ENCODE measurements at places on chromosomes 3 and 15.

DNA sequence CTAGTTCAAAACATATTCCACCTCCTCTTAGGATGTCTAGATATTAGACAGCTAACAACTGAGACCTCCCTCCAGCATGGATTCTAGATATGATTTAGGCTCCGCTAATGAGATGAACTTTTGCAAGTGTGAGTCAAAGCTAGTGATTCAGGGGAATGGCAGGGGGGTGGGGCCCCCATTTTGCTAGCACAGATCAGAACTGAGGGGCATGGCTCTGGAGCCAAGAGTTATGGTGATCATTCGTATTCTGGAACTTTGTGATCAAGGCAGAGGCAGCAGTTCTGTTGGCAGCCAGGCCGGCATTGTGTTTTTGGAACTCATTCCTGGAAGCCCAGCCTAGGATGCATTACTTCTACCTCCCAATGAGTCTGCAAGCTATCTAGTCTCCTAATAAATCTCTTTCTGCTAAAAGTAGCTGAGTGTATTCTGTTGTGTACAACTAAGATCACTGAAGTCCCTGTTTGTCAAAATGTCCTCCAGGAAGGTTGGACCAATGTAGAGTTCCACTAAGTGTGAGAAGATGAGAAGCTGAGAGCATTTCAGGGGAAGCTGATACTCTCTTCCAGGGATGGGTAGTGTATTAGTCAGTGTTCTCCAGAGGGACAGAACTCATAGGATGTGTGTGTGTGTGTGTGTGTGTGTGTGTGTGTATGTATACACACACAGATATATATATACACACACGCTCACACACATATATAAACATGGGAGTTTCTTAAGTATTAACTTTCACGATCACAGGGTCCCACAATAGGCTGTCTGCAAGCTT is 312.7 kb downstream of the TLE3 start:
- peak; percentile 20 for DNase-seq

- no peak for DNase-seq
Observed at GRCh38 chr3:82033186-82033585, 271.7 kb upstream of the GBE1 start.

GRCh38 chr3:138921316-138922292 is 25.3 kb downstream of the FOXL2 start:
- peak; percentile 88 for DNase-seq

- DNase-seq = no peak
Observed at GRCh38 chr3:17023006-17023664, 138.4 kb downstream of the PLCL2 start.

- DNase-seq = no peak
Observed at GRCh38 chr15:27752691-27753090, 346.4 kb downstream of the OCA2 start.

DNA sequence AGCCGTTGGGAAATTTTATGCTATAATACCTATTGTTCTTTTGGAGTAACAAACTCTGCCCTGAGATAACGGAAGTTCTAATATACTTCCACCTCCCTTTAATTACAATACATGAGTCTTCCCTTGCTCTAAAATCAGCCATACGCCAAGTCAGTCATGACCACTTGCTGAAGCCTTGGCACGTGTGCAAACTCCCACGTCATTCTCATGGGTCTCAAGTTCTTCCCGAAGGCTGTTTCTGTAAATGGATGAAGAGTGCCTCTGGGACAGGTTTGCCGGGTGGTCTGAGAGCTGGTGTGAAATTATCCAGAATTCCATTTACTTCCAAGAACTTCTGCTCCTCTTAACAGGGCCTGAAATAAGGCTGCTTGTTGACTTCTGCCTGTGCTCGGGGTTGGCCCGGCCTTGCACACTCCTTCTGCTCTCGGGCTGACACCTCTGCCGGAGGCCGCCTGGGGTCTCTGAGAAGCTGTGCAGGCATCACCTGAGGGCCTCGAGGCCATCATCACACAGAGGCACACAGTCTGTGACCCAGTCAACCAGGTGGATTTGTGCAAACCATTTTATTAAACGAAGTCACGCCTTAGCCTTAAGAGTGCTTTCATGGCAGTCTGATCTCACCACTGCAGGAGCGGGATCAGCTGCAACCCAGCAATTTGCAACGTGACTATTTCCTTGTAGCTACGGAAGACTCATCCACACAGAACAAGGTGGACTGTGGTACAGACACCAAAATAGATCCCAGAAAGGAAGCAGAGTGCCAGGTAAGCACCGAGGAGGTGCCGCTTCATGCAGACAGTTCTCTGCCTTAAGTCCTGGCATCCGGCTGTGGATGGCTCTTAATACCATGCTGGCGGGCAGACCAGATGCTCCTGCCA is 120.1 kb downstream of the ADAMTS17 start:
- no peak for DNase-seq

GRCh38 chr3:189773056-189773455 is 141.9 kb downstream of the TP63 start:
- peak; percentile 62 for DNase-seq

DNA sequence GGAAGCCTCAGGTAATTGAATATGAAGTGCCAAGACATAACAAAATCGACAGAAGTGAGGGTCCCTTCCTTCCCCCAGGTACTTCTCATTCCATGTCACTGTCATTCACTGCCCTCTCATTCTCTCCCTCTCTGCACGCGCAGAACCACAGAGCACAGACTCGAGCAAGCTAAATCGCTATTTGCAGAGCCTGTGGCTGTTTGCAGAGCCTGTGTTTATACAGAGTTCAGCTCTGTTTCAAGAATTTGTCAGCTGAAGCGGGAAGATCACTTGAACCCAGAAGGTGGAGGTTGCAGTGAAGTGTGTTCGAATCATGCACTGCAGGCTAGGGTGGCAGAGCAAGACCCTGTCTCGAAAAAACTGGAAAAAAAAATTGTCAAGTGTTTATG is 2.5 kb downstream of the VILL start:
- no peak for DNase-seq

GRCh38 chr15:74799856-74800558 is 12.6 kb upstream of the LMAN1L start:
- DNase-seq = peak; percentile 45

GRCh38 chr3:175270198-175270837 is 411.2 kb downstream of the NAALADL2 start:
- DNase-seq = no peak

DNA sequence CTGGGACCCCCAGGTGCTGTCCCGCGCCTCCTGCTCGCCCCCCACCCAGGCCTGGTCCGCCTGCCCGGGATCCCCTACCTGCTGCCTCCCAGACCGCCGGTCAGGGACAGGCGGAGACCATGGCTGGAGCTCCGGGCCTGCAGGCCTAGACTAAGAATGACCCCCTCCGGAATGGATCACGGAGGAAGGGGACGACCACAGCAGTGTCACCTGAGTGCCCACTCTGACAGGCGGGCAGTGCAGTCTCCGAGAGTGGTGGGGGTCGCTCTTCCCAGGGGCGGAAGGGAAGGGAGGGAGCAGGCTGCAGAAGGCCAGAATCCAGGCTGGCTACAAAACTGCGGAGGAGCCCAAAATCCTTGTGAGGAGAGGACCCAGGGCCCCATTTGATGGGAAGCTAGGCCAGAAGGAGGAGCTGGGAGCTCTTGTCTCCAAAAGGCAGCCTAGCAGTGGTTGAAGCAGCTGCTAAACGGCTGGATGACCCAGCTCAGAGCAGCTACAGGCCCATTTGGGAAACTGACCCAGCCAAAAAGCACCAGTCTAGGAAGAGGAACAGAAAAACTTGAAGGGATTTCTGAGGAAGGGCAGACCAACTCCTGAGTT is 908 bp upstream of the RAB43 start:
- DNase-seq = peak; percentile 18

- peak; percentile 90 for DNase-seq
Observed at GRCh38 chr15:48627260-48627940, 18.1 kb downstream of the FBN1 start.

DNA sequence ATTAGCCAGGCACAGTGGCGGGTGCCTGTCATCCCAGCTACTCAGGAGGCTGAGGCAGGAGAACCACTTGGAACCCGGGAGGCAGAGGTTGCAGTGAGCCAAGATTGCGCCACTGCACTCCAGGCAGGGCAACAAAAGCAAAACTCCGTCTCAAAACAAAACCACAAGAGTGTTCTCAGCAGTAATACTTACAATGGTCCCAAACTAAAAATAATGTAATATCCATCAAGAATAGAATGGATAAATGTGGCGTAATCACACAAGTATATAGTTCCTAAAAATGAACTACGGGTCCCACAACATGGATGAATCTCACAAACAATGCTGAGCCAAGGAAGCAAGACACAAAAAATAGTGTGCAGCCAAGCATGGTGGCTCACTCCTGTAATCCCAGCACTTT is 39.2 kb downstream of the STAG1 start:
- no peak for DNase-seq

- no peak for DNase-seq
Observed at GRCh38 chr3:111434941-111435622, 106.9 kb upstream of the CD96 start.

- no peak for DNase-seq
Observed at GRCh38 chr3:192367616-192368015, 359.7 kb downstream of the FGF12 start.

DNA sequence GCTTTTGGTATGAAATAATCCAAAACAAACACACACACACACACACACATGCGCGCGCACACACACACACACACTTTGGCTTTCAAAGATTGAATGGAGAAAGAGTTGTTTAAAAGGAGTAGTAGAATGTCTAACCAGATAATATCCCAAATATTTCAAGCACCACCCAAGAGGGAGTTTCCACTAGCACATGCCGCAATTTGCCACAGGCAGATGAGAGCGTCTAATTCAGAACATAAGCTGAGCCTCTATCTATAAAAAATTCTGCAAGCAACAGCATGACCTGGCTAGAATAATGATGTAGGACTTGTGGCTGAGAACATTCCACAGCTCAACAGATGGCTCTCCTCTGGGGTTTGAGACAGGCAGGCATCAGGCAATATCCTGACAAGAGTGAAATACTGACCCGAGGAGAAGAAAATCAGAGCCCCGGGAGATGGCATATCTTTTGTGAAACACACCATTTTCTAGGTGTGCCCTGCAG is 302.5 kb upstream of the GADL1 start:
- peak; percentile 1 for DNase-seq

DNA sequence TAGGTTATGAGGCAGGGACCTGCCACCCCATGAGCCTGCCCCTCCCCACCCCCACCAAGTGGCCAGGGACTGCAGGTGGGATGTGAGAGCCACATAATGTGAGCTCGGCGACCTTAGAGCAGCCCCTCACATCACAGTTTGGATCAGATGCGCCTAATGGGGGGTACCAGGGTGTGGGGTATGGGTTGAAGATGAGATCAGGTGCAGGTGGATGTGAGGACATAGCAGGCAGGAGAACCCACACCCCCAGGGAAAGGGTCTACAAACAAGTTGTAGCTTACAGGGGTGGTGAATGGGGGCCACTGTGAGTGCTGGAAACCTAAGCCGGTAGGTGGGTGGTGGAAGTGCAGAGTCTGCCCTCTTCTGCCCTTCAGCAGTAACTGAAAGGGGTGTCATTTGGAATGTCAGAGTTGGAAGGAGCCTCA is 94.0 kb downstream of the CORO2B start:
- DNase-seq = peak; percentile 35

GRCh38 chr3:58366699-58367098 is 34.0 kb downstream of the PXK start:
- no peak for DNase-seq

DNA sequence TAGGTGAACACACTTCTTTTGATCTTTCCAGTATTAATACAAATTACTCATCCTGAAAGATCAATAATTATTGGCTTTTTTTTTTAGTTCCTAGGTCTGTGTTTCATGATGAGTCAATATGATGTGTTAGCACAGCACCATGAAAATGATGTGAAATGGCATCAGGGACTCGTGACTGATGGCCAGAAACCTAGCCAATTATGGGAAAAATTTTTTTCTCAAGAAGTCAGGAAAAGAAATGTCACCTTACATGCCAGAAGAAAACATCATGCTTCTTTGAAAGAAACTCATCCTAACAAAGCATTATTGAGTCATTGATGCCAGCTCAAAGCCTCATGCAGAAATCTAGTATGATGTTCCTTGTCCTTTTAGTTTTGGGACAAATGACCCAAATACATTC is 468.3 kb upstream of the CBLB start:
- DNase-seq = peak; percentile 39

DNA sequence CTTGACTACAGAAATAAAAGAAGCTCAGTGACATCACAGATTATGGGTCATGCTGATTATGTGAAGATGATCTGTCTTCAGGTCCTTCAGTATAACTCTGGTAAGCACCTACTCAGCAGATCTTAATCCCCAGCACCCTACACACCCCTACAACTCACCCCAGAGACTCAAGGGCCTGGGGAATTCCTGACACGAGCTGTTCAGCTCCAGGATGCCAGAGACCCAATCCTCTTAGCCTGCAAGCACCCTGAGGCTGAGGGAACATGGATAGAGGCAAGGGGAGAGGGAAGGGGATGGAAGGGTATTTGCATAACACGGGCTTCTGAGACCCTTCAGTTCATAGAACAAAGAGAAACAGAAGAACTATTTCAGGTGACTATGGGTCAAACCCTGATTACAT is 13.0 kb downstream of the GLB1 start:
- no peak for DNase-seq

- DNase-seq = no peak
Observed at GRCh38 chr15:58401991-58402649, 29.7 kb upstream of the LIPC start.

DNA sequence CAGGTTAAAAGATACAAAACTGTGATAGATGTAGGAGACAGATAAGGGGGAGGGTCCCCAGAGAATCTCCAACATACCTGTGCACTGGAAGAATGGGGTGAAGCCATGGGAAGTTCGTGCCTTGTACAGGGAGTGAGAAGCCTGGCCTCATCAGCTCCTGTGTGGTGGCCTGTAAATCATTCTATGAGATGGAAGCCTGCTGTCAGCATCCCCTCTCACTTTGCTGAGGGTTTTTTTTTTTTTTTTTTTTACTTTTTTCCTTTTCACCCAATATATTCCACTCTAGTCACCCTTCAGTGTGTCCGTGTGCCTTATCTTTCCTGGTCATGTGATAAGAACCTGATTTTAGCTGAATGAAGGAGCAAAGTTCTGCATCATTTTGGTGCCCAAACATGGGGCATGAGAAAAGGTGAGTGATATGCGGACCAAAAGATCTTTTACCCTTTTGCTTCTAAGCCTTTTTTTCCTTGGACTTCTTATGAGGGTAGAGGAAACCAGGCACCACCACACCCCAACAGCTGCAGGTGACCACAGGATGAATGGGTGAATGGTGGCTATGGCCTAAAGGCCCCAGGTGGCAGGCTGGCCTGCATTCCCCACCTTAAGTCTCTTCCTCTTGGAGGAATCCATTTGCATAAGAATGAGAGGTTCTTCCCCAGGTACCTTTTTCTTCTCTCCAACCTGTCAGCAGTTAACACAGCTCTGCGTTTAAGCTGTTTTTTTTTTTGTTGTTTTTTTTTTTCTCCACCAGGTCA is 1345.0 kb downstream of the NSUN3 start:
- no peak for DNase-seq
